Lung microvascular endothelial cell (primary cell): ENCODE measurements at places on chromosomes 4 and X. TPM values are rescaled to one million over a fixed set of nuclear protein-coding genes. Genes with fewer than 3 reads are reported as not detected.

Gene SAGE1
- not detected in 2 replicates for total RNA-seq

Gene BEND2
- not detected in 2 replicates for total RNA-seq

Gene TEX13D
- total RNA-seq, result not detected in 2 replicates

Gene SLC49A3
- total RNA-seq, result 4.1 and 7.7 TPM in 2 replicates

Gene SLITRK4
- 0.20 and 0.65 TPM in 2 replicates for total RNA-seq

Gene PHOX2B
- not detected in 2 replicates for total RNA-seq

Gene NXF2B
- total RNA-seq, result not detected in 2 replicates

Gene ZFP92
- 0.20 and 0.22 TPM in 2 replicates for total RNA-seq

Gene FOXR2
- not detected in 2 replicates for total RNA-seq

Gene PDHA1
- total RNA-seq, result 54.8 and 63.4 TPM in 2 replicates

Gene RBM47
- under 0.01 TPM in 1 of 2 replicates, not detected in the other for total RNA-seq

Gene CCDC120
- 0.44 and 0.79 TPM in 2 replicates for total RNA-seq

Gene DKK2
- total RNA-seq, result under 0.01 TPM in 1 of 2 replicates, not detected in the other

Gene MID2
- total RNA-seq, result 38.6 and 108 TPM in 2 replicates

Gene APBB2
- total RNA-seq, result 18.5 and 24.4 TPM in 2 replicates

Gene CHIC2
- total RNA-seq, result 48.2 and 95.0 TPM in 2 replicates

Gene AFM
- total RNA-seq, result not detected in 2 replicates

Gene AMMECR1
- 2.2 and 3.5 TPM in 2 replicates for total RNA-seq

Gene PDGFC
- 15.3 and 38.1 TPM in 2 replicates for total RNA-seq

Gene SHROOM4
- total RNA-seq, result 22.9 and 27.6 TPM in 2 replicates

Gene CT45A10
- not detected in 2 replicates for total RNA-seq

Gene PNMA5
- not detected in 2 replicates for total RNA-seq

Gene TMEM185A
- 12.7 and 16.8 TPM in 2 replicates for total RNA-seq

Gene NEIL3
- 1.2 and 2.4 TPM in 2 replicates for total RNA-seq

Gene ADGRG4
- total RNA-seq, result under 0.01 TPM in 1 of 2 replicates, not detected in the other

Gene CLNK
- total RNA-seq, result not detected in 2 replicates

Gene SORBS2
- total RNA-seq, result 94.8 and 143 TPM in 2 replicates

Gene NHS
- total RNA-seq, result under 0.01 TPM in 2 replicates

Gene ATOH1
- total RNA-seq, result not detected in 2 replicates

Gene GPC4
- under 0.01 and 0.22 TPM in 2 replicates for total RNA-seq

Gene PNCK
- total RNA-seq, result not detected in 2 replicates

Gene SLC26A1
- under 0.01 and 0.20 TPM in 2 replicates for total RNA-seq

Gene RNF128
- under 0.01 TPM in 2 replicates for total RNA-seq

Gene SMIM14
- 12.6 and 17.7 TPM in 2 replicates for total RNA-seq

Gene ZNF275
- 3.1 and 4.4 TPM in 2 replicates for total RNA-seq

Gene SMC1A
- total RNA-seq, result 8.9 and 9.5 TPM in 2 replicates

Gene AWAT2
- total RNA-seq, result 0.20 and 0.44 TPM in 2 replicates

Gene SLC2A9
- total RNA-seq, result 0.65 and 0.79 TPM in 2 replicates

Gene NPFFR2
- total RNA-seq, result not detected in 2 replicates

Gene DIPK2B
- total RNA-seq, result 52.3 and 73.2 TPM in 2 replicates

Gene BCOR
- 8.1 and 16.1 TPM in 2 replicates for total RNA-seq

Gene SYN1
- under 0.01 TPM in 1 of 2 replicates, not detected in the other for total RNA-seq

Gene F8A3
- total RNA-seq, result 0.44 and 0.60 TPM in 2 replicates

Gene RADX
- total RNA-seq, result under 0.01 TPM in 2 replicates

Gene NAA11
- not detected in 2 replicates for total RNA-seq

Gene MXRA5
- under 0.01 TPM in 1 of 2 replicates, not detected in the other for total RNA-seq

Gene SPANXA2
- not detected in 2 replicates for total RNA-seq

Gene ANKRD17
- total RNA-seq, result 36.2 and 42.7 TPM in 2 replicates

Gene MAGEC2
- total RNA-seq, result not detected in 2 replicates

Gene NPY1R
- under 0.01 TPM in 1 of 2 replicates, not detected in the other for total RNA-seq
